ENCODE measurements at places on chromosomes 2 and 18. TPM values are rescaled to one million over a fixed set of nuclear protein-coding genes. Genes with fewer than 3 reads are reported as not detected.

The NEB gene
- 0.53 TPM for total RNA-seq

The REG1B gene
- total RNA-seq: not detected

The MOCOS gene
- 2.9 TPM for total RNA-seq

The FAM110C gene
- under 0.01 TPM for total RNA-seq

The SP140L gene
- 10.3 TPM for total RNA-seq

The ACTG2 gene
- total RNA-seq: not detected

The PRSS56 gene
- not detected for total RNA-seq

All from aortic smooth muscle cell (primary cell).